ENCODE measurements at places on chromosomes 1 and 21.

GRCh38 chr1:39147099-39148025, 57.1 kb upstream of the MACF1 start:
- DNase-seq = no peak

DNA sequence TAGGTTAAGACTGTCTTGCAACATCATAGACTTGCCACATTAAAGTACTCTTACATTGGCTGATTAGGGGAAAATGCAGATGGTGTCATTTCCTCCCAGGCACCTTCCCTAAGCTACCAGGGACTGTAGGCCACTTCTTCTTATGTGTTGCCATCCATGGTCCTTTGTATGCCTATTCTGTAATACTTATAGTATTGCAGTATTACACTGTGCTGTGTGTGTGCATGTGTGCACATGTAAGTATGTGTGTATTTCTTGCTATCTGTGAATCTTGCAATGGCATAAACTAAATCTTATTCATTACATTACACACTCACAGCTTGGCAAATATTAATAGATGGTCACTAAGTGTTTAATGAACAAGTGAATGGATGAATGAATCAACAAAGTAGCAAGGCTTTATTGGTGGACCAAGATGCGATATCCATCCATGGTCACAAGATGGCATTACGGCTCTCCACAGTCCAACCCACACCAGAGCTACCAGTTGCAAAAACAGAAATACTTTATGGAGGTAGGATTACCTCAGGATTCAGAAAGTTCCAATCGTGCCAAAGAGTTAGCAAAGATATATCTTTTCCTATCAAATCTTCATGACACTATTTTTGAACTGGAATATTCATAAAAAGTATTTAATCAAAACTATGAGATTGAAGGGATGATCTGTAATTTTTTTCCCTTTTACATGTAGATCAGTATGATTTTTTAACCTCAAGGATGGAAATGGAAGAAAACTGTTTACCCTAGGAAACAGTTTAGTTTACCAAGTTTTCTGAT, 160.2 kb downstream of the DENND1B start:
- DNase-seq = no peak

DNA sequence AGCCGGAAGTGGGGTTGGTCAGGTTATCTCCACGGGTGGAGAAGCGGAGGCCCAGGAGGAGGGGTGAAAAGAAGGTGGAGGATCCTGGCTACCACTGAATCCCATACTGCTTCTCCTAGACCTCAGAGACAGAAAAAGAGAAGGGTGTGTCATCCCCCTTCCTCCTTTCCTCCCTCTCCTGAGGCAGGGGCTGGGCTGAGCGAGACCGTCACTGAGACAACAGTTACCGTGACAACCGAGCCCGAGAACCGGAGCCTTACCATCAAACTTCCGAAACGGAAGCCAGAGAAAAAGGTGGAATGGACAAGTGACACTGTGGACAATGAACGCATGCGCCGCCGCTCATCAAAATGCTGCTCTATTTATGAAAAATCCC, 42.1 kb upstream of the NBPF3 start:
- DNase-seq = no peak

DNA sequence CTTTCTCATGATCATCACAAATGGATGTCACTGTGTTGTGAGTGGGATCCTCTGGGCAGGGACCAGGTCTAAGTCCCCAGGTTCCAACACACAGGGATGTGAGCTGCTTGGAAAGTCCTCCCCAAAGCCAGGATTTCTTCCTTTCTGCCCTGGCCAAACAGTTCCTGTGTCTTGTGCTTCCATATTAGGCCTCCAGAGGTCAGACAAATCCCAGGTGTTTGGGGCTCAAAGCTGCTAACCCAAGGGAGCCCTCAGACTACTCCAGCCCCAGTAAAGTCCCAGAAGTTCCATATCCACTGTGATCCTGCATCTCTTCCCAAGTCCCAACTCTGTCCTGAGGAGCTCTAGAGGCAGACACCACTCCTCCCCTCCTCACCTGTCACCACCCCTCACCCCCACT, 27.7 kb upstream of the MAGOH start:
- DNase-seq = no peak

GRCh38 chr1:3272321-3273045, 182.0 kb upstream of the ARHGEF16 start:
- DNase-seq = no peak

GRCh38 chr1:150544204-150544603, 5.0 kb upstream of the ADAMTSL4 start:
- DNase-seq = no peak

GRCh38 chr21:44758141-44758561, 43.5 kb downstream of the UBE2G2 start:
- no peak for DNase-seq

GRCh38 chr1:215844266-215844665, 277.2 kb downstream of the KCTD3 start:
- no peak for DNase-seq

DNA sequence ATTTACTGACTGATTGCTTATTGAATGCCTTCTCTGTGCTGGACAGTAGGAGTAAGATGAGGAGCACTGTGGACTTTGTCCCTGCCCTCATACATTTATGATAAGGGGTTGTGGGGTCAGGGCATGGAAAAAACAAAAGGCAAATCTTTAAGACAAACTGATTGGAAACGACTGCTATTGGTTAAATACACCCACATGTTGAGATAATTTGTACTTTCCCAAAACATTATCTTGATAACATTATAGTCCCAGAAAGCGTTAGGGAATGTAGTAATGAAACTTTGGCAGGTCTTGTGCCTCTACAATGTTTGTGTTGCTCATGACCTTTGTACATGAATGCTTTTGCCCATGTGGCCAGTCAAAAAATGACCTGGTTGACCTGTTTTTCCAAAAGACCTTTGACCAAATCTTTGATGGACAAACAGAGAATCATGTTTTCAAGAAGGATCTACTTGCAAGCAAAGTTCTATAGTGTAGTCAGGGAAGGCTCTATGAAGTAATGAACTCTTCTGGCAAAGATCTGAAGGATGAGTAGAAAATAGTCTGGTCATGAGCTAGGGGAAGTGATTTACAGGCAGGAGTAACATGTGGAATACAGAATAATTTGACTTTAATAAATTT, 50.9 kb downstream of the LEPR start:
- no peak for DNase-seq

DNA sequence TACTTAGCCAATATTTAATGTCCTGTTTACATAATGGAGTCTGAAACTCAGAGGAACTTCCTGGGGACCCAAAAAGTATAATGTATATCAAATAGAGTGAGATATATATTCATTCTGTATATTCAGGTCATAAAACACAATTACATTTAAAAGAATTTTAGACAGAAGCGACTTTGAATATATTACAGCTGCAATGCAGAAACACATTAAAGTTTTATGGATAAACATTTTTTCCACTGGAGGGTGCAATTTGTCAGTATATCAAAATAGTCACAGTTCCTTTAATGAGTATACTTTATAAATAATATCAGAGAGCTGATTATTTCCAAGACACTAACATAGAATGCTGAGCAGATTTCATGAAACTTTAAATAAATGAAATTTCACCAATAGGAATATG, 43.9 kb upstream of the CRB1 start:
- peak; percentile 10 for DNase-seq

DNA sequence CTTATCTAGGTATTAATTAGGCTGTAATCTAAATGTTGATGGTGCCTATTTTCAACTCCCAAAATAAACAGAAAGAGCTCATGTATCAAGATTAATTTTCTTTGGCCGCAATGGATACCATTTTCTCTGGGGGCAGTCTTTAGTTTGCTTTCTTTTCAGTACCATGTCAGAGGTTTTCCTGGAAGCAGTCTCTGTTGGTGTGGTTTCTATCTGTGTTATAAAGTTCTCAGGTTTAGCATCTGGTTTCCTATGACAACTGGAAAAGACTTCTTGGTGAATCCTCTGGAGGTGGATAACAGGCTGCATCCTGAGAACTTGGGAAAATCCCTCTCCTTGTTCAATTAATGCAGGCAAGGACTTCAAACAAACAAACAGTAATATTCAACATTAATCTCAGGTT, 38.7 kb upstream of the BATF3 start:
- DNase-seq = no peak

GRCh38 chr1:2228157-2228594, at the start of gene SKI:
SKI (plus strand) TSS chr1:2228319; CDS start chr1:2228767, 448 bp downstream.
- no peak for DNase-seq

GRCh38 chr1:176609556-176610408, 146.8 kb downstream of the PAPPA2 start:
- no peak for DNase-seq

DNA sequence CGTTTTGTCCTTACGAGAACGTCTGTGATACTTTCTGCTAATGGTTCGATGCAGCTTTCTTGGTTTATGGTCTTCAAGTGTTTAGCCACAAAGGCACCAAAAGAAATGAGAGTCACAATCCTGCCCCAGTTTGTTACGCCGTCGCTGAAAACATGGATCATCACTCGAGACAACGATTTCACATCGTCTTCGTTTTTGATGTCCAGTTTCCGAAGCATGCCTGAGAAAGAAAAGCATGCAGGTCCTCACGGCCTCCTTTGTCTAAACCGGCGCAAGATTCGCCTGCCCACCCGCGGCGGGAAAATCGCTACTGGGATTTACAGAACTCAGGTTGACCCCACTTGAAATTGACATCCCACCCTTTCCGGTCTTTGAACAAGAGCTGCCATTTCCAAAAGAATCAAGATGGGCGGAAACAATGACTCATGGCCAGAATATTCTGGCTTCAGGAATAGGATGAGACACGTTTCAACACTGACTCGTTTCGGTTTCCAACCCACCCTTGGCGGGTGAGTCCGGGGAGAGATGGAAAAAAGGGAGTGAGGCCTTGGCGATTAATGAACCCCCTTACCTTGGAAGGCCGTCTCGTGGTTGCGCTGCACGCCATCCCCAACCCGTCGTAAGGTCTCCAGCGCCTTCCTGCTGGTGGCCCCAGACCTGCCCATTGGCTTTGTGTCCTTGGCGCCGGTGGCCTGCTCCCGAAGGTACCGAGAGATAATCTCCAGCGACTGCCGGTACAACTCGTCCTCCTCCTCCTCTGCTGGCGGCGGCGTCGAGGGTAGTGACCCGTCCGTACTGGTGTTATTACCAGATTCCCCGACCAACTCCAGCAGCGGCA, 919 bp downstream of the MCL1 start:
- DNase-seq = peak; percentile 22

- no peak for DNase-seq
Measured at GRCh38 chr1:1072849-1073742, 1.0 kb downstream of the RNF223 start.

DNA sequence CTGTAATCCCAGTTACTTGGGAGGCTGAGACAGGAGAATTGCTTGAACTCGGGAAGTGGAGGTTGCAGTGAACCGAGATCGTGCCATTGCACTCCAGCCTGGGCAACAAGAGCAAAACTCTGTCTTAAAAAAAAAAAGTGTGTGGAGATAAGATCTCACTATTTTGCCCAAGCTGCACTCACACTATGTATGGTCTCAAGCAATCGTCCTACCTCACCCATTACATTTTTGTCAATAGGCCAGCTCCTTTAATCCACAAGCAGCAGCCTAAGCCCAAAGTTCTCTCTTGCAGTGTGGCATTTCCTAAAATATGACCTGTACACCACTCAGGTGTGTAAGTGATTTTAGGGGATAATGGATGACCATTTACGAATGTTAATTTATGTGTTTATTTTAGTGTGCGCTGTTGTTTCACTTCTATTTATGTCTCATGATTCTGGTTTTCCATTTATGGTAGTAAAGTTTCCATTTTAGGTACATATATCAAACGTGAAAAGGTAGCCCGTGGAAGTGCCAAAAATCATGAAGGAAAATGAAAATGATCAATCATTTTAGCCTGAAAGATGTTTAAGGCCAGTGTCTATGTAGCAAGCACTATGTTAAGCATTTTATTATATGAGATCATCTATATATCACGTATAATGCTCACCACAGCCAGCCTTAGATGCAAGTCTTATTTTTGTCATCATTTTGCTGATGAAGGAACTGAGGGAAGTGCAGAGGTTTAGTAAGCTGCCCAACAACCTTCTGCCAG, 5.6 kb downstream of the LCK start:
- DNase-seq = no peak

DNA sequence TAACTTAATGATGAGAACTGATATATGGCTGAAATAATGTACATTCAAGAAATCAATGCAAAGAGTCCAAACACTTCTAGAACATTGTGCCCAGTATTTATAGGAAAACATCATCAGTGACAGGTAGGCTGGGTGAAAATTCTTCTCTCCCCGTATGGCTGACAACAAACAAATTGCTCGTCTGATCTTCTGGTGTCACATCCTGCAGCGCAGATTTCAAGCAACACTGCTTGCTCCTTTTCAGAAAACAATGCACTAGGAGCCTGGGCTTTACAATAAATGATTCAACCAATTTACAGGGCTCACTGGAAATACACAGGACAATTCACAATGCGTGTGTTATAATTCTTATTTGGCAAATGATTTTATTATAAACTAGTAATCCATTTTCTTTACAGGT, 185.3 kb downstream of the RERE start:
- no peak for DNase-seq

- DNase-seq = no peak
Measured at GRCh38 chr1:203913073-203913521, 51.7 kb downstream of the SNRPE start.

- no peak for DNase-seq
Measured at GRCh38 chr21:35222021-35222420, 172.9 kb upstream of the RUNX1 start.

DNA sequence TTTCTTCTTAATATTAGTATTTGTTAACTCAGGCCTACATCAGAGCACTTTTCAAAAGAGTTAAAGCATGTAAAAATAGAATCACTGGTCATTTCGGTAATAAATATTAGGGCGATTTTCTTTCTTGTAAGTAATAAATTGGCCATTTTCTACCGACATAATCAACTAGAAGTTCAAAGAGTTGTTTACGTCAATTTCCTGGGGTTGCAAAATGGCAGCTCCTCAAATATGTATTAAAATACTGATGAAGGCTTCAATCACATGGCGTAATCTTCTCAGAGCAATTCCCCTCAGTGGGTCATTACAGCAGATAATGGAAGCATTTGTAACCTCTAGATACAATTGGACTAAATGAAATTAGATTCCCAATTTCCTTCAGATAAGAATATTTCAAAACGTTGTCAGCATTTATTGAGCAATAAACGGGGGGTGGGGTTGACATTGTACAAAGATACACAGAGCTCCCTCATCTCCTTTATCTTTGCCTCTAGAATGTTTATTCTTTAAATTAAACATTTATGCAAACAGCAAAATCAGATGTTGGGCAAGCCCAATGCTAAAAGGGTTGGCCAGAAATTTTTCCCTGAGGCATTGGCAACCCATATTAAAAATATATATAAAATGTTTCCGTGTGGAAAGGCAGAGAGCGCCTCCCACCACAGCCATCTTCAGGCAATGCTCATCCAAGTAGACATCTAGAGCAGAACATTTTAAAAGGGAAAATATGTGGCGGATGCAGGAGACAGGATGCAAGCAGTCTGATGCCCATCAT, 240.6 kb downstream of the NCAM2 start:
- no peak for DNase-seq

DNA sequence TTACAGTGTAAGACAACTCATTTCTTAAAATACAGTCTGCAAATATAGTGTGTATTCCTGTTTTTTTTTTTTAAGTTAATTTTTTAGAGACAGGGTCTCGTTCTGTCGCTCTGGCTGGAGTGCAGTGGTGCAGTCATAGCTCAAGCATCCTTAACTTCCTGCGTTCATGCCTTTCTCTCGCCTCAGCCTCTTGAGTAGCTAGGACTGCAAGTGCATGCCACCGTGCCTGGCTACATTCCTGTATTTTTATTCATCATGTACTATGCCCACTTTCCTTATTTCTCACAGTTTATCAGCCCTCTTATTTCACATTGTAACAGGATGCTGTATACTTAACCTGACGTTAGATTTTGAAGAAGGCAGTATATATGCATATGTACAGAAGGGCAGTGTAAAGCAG, 26.7 kb downstream of the MIER1 start:
- no peak for DNase-seq

- no peak for DNase-seq
Measured at GRCh38 chr1:58899587-58900271, 115.9 kb upstream of the JUN start.

All from hypothalamus (tissue), 51 donors.